Germinal center (tissue), 1 donor: ENCODE measurements at places on chromosomes 11 and 22.

- DNase-seq, result peak; percentile 49
These were observed 545 bp upstream of the TIRAP start for GRCh38 chr11:126282361-126282735.

GRCh38 chr11:33016654-33017053 lies 976 bp downstream of the DEPDC7 start:
- DNase-seq, result no peak

- peak; percentile 88 for DNase-seq
These were observed 34.2 kb downstream of the PHF21B start for GRCh38 chr22:44975427-44976262.

GRCh38 chr11:134223836-134224709 lies at the start of the genes NCAPD3 and VPS26B:
Gene NCAPD3 (minus strand): TSS chr11:134223967. CDS start chr11:134223926, 41 bp downstream.
Gene VPS26B (plus strand): TSS chr11:134224671. CDS start chr11:134225123, 452 bp downstream.
- DNase-seq, result peak; percentile 96

DNA sequence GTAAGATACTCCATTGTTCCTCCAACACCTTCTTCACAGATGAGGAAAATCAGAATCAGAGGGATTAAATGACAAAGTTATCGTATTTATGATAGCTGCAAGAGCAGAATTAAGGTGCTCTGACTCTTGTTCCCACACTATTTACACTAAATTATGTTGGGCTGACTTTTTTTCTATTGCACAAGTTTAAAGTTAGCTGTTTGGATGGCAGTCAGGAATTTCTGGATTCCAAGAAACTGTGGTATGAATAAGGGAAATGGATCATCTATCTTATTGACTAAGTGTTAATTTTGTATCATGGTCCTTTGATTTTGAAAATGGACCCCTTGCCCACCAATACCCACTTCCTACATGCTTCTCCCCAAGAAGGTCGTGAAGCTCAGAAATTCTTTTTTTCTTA lies 19.9 kb upstream of the APOA1 start:
- DNase-seq, result no peak

DNA sequence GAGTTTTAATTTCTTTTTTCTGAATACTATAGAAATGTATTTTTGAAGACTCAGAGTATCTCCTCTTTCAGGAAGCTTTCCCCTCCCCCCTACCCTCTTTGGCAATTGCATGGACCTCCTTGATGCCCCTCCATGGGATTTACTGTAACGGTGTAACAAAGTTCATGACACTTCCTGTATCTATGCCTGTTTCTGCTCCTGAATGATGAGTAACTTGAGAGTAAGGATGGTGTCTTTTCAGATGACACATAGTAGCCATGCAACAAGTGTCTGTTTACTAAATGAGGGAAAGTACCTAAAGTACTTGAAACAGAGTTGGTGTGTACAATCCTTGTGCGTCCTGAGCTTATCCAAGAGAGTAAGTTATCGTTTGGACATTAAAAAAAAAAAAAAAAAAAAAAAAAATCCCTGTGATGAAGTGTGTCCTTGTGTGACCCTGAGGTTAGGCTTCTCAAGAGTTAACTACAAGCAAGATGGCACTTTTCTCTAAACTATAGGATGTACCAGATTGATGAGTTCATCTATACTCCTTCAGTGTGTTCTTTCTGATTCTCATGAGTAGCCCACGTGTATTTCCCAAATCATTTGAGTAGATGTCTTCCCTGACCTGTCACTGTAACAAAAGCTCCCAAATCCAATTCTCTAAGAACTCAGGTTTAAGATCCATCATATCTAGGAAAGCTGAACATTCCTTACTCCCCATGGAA lies 7.4 kb downstream of the ETS1 start:
- no peak for DNase-seq

DNA sequence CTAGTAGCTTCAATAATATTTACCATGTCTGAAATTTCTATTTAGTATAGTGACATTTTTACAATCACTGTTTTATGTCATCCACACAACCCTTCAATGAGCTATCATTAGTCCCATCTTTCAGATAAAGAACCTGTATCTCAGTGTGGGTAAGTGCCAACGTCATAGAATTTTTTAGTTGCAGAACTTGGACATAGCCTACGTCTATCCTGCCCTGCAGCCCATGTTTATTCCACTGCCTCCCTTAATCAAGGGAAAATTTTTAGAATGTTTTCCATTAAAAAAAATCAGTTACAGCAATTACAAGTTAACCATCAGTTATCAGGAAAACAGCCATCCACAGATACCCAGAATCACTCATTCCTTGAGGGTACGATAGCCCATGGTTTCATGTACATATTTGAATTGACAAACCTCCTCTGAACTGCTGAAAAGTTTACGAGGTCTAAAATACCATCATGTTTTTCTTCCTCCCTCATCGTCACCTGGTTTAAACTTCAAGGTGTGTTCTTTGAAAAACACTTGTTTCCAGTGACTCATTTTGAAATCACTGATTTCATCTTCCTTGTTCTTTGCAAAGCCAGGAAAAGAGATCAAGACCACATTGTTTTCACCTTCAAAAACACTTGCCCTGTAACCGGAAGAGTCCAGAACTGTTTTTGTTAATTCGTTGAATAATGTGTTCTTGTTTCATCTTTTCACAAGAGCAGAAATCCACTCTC lies 100.9 kb downstream of the FAM76B start:
- DNase-seq, result no peak

GRCh38 chr11:130087294-130087926 lies 17.7 kb downstream of the APLP2 start:
- DNase-seq, result no peak

GRCh38 chr11:42407341-42407740 lies 904.5 kb upstream of the API5 start:
- DNase-seq, result no peak

DNA sequence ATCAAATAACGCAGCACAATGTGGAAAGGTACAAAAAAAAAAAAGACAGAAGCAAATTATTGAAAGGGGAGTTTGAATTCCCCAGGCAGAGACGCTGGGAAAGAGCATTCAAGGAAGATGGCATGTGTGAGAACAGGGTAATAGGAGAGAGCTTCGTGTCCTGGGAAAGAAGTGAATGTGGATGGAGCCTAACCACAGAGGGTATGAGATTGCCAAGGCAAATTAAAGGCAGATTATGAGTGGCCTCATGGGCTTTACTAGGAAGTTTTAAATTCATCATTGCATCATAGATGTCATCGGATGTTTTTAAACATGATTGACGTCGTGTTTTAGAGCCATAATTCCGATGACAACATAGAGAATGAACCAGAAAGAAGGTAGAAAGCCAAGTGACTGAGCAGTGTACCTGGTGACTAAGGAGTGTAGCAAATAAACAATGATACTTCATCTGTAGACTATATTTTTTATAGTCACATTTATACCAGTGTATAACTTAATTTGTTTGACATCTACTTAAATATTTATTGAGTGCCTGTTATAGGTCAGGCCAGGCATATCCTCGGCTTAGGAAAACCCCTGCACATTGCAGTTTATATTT lies 151.4 kb downstream of the MSANTD4 start:
- DNase-seq, result no peak

GRCh38 chr11:130437848-130438247 lies 9.4 kb upstream of the ADAMTS8 start:
- DNase-seq, result no peak

DNA sequence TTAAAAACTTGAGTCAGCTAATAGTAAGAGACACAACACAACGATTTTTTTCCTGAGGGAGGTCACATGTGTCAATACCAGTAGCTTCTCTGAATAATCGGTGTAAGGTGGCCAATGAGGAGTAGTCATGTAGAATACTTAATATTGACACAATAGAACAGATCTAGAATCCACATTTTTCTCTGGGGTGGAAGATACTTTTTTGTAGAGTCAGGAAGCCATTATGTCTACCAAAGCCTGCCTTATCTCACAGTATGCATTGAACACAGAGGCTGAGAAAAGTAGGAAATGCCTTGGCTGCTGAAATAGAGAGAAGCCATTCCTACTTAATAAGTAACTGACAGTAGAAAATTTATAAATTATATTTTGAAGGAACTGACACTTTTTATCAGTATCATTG lies 725.0 kb downstream of the METTL15 start:
- no peak for DNase-seq

DNA sequence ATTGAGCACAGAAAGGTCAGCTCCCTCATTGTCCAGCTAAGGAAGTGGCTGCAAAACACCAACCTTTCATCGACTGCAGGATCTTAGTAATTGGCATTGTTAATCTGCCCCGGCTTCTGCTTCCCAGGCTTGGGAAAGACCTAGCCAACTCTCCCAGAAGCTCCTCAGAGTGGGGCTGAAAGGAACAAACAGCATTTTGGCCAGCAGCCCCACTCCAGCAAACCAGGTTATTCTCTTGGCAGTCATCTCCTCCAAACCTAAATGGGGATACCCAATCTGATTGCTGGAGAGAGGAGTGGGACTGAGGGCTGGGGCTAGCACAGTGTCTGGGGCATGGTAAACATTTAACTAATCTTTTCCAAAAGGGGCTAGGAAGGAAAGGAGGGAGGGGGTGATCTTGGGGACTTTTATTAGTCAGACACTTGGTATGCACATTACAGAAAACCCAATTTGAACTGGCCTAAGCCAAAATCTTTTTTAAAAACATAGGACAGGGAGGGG lies 294.4 kb downstream of the MN1 start:
- DNase-seq, result no peak

- no peak for DNase-seq
These were observed 311.9 kb downstream of the GUCY1A2 start for GRCh38 chr11:106706355-106706754.

GRCh38 chr11:122394313-122394712 lies 261.2 kb upstream of the UBASH3B start:
- DNase-seq, result no peak

DNA sequence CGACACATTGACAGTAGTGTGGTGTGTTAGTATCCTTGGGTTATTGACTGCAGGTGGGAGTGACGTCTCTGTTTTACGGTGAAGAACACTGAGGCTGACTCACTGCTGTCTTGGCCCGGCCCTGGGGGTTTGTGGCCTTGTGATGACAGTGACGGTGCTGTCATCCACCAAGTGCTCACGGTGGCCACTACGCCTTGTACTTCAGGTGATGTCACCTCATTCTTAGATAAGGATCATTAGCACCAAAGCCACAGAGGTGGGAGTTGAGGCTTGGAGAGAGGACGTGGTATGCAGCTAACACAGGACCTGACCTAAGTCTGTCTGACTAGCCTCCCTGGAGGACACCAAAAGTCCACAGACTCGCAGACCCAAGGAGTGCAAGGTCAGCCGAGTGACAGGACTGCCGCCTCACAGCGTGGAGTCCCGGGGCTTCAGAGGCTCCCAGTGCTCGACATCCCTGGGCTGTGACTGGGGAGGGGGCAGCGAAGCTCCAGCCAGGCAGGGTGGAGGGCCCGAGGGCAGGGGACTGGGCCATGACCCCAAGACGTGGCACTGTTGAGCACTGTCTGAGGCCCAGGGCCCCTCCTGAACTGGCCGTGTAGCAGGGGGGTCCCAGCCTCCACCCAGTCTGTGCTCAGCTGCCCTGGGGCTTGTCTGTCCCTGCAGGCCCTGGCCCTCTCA lies 56.5 kb downstream of the NAT10 start:
- no peak for DNase-seq

DNA sequence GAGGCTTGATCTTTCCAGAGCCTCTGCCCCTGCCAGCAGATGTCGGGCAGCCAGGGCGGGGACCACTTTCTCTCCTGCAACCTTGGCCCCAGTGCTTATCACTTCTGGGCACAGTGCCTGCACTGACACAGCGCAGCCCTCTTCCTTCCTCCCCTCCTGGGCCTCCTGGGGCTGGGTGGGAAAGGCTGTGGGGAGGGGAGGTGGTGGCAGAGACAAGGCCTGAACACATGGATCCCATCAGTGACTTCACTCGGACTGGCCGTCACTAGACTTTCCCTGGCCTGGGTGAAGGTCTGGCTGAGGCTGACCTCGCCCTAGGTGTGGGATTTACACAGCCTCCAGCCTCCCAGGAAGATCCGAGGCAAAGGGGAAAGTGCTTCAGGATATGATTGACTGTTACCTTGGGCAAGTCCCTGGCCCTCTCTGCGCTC lies 68.1 kb downstream of the LRRC32 start:
- no peak for DNase-seq

GRCh38 chr11:30683176-30683575 lies 97.0 kb upstream of the MPPED2 start:
- DNase-seq, result no peak

- DNase-seq, result no peak
These were observed 5.1 kb upstream of the STIP1 start for GRCh38 chr11:64180891-64181290.

GRCh38 chr11:2268729-2269600 lies 1.4 kb downstream of the ASCL2 start:
- DNase-seq, result peak; percentile 69

GRCh38 chr11:106072804-106073203 lies 4.3 kb downstream of the KBTBD3 start:
- DNase-seq, result no peak

DNA sequence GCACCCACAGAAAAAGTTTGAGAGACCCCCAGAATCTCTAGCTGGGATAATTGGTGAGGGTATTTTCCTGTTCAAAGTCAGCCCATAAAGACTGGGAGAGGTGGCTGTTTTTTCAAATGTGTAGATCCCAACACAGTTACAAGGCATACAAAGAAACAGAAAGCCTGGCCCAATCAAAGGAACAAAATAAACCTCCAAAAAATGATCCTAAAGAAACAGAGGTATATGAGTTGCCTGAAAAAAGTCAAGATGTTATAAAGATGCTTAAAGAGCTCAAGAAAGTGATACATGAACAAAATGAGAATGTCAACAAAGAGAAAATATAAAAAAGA lies 40.2 kb upstream of the MMP12 start:
- DNase-seq, result no peak

DNA sequence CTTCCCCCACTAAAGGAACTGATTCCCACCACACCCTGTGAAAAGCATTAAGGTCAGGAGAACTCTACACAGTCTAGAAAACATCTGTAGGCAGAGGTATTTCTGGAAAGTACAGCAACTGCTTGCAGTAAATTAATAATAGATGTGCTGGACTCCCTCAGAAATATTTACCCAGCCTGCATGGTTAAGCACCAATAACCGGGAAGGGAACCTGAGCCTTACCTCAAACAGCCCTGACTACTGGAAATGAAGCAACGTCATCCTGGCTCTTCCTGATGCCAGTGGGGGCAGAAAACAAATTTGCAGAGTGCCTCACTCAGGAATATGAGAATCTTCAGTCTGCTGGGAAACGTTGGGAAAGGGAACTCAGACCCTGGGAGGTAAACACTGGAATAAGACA lies 318.1 kb downstream of the TENM4 start:
- DNase-seq, result no peak

- DNase-seq, result no peak
These were observed 20.9 kb downstream of the OR10D3 start for GRCh38 chr11:124204008-124204407.

DNA sequence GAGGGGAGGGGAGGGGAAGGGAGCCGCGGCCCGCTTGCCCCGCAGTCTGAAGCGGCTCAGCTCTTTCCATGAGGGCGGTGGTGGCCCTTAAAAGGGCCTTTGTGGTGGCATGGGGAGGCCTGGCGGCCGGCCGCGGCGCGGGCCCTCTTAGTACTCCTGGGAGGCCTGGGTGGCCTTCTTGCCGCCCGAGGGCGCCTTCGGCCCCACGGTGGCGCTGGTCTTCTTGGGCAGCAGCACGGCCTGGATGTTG lies 6.9 kb downstream of the DPAGT1 start:
- DNase-seq, result no peak

GRCh38 chr11:105023003-105023402 lies at the start of gene CASP5:
Gene CASP5 (minus strand): TSS chr11:105023168. CDS start chr11:105023136, 32 bp downstream.
- no peak for DNase-seq

GRCh38 chr22:40187389-40187788 lies 9.7 kb downstream of the TNRC6B start:
- no peak for DNase-seq
